IMR-90 (cell line): ENCODE measurements at places on chromosomes 6 and 20.
A peak's percentile ranks its signal among the peaks of the same experiment; 100 is the strongest.

- peak overlapping the region; percentile 3; the same call in 1 of the 2 replicates for H3K4me3 ChIP-seq
- peak overlapping the region; percentile 80 for H3K27ac ChIP-seq
- H3K4me1 ChIP-seq = peaks cover 6% of the 10 kb centered on the region
- no peaks in the 10 kb centered on the region for H3K27me3 ChIP-seq
- DNase-seq = peak; percentile 98
Observed at GRCh38 chr20:53828088-53828681, 234.5 kb upstream of the ZNF217 start.

DNA sequence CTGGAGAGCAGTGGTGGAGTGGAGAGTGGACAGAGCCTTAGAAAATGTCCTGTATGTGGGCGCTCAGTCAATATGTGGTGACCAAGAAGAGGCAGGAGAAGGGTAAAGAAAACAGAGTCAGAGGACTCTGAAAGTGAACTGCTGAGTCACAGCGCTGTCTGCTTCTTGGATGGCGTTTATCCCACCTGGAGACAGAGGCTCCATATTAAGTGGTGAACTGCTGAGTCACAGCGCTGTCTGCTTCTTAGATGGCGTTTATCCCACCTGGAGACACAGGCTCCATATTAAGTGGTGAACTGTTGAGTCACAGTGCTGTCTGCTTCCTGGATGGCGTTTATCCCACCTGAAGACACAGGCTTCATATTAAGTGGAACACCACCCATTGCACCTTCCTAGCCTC, 119.3 kb upstream of the RALGAPA2 start:
- H3K4me3 ChIP-seq = no peak overlapping the region
- H3K27ac ChIP-seq = no peak overlapping the region
- no peaks in the 10 kb centered on the region for H3K36me3 ChIP-seq
- H3K27me3 ChIP-seq = 0 out of 2 replicates have a peak, but pooled peaks cover 2% of the 10 kb centered on the region

- peaks cover 4% of the 10 kb centered on the region; the same call in 1 of the 2 replicates for H3K36me3 ChIP-seq
- no peak overlapping the region for H3K27ac ChIP-seq
- H3K4me3 ChIP-seq = no peak overlapping the region
- no peaks in the 10 kb centered on the region for H3K27me3 ChIP-seq
- H3K4me1 ChIP-seq = peaks cover 2% of the 10 kb centered on the region; the same call in 1 of the 2 replicates
- DNase-seq = no peak
Observed at GRCh38 chr6:12078014-12078413, 65.9 kb downstream of the HIVEP1 start.

GRCh38 chr6:123640567-123641187, 3.9 kb upstream of the TRDN start:
- DNase-seq = no peak
- no peak overlapping the region for H3K4me3 ChIP-seq
- no peaks in the 10 kb centered on the region for H3K27me3 ChIP-seq
- H3K27ac ChIP-seq = no peak overlapping the region

DNA sequence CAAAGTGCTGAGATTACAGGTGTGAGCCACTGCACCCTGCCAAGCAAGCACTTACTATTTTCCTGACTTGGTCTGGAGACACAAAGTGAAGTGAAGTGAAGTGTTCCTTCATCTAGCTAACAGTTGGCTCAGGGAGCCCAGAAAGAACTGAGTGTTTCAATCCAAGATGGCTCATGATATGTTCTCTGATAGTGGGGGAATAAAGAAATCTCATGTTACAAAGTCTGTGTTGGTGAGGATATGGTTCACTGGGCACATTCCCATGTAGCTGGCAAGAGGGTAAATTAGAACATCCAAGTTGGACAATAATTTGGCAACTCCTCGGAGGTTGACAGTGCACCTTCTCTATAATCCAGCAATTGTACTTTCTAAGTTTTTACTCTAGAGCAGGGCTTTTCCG, 5.0 kb upstream of the ITPR3 start:
- no peaks in the 10 kb centered on the region for H3K36me3 ChIP-seq
- H3K4me1 ChIP-seq = 0 out of 2 replicates have a peak, but pooled peaks cover 7% of the 10 kb centered on the region
- no peaks in the 10 kb centered on the region for H3K27me3 ChIP-seq
- H3K4me3 ChIP-seq = no peak overlapping the region
- DNase-seq = no peak
- no peak overlapping the region for H3K27ac ChIP-seq

GRCh38 chr6:149053848-149054558, 263.5 kb upstream of the TAB2 start:
- DNase-seq = no peak
- no peaks in the 10 kb centered on the region for H3K27me3 ChIP-seq
- peaks cover 3% of the 10 kb centered on the region for H3K4me1 ChIP-seq
- no peak overlapping the region for H3K27ac ChIP-seq
- H3K36me3 ChIP-seq = no peaks in the 10 kb centered on the region

GRCh38 chr6:3220366-3220765, 7.1 kb downstream of the TUBB2B start:
- no peak overlapping the region for H3K4me3 ChIP-seq
- no peak overlapping the region for H3K27ac ChIP-seq
- H3K36me3 ChIP-seq = no peaks in the 10 kb centered on the region
- no peaks in the 10 kb centered on the region for H3K4me1 ChIP-seq

DNA sequence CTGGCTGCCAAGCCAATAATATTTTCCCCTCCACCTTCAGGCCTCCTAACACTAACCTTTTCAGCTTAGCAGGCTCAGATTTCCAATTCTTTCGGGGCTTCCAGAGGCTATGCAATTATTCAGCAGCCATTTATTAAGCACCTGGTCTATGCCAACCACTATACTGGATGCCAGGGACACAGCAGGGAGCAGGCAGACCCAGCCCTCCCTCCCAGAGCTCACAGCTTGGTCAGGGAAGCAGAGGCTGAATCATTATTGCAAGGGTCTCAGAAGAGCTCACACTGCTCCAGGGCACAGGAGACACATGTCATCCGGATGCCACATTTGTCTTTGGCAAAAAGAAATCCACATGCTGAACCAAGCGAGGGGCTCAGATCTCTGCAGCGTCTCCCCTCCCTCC, 1.3 kb downstream of the BPIFB1 start:
- no peaks in the 10 kb centered on the region for H3K36me3 ChIP-seq
- no peak overlapping the region for H3K27ac ChIP-seq
- no peaks in the 10 kb centered on the region for H3K4me1 ChIP-seq
- H3K4me3 ChIP-seq = no peak overlapping the region
- peaks cover 30% of the 10 kb centered on the region for H3K27me3 ChIP-seq

DNA sequence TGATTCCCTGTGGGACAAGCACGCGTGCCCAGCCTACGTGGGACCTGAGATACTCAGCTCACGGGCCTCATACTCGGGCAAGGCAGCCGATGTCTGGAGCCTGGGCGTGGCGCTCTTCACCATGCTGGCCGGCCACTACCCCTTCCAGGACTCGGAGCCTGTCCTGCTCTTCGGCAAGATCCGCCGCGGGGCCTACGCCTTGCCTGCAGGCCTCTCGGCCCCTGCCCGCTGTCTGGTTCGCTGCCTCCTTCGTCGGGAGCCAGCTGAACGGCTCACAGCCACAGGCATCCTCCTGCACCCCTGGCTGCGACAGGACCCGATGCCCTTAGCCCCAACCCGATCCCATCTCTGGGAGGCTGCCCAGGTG, 11.9 kb upstream of the RBCK1 start:
- no peaks in the 10 kb centered on the region for H3K27me3 ChIP-seq
- H3K4me1 ChIP-seq = no peaks in the 10 kb centered on the region
- DNase-seq = no peak
- no peak overlapping the region for H3K4me3 ChIP-seq
- peaks cover 51% of the 10 kb centered on the region for H3K36me3 ChIP-seq
- H3K27ac ChIP-seq = no peak overlapping the region

DNA sequence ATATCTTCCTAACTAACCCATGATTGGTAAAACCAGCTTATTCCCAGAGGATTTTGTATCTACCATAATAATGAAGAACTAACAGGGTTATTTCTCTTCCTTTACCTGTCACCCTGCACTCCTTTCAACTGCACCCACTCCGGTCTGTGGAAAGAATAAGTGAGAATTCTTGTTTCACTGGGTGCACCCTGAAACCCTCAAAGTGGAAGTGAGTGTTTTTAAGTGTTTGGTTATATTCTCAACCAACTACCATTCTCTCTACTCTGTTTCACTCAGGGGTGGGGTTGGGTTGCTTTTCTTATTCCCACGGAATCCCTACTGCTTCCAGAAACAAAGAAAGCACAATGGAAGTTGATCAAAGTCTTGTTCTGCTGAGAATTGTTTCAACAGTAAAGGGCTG, 42.6 kb upstream of the KHDRBS2 start:
- H3K27ac ChIP-seq = no peak overlapping the region
- H3K4me3 ChIP-seq = no peak overlapping the region

GRCh38 chr6:155706341-155706740, 250.7 kb upstream of the NOX3 start:
- H3K27me3 ChIP-seq = no peaks in the 10 kb centered on the region
- H3K36me3 ChIP-seq = no peaks in the 10 kb centered on the region
- no peak overlapping the region for H3K27ac ChIP-seq
- no peak overlapping the region for H3K4me3 ChIP-seq
- H3K4me1 ChIP-seq = no peaks in the 10 kb centered on the region
- DNase-seq = no peak

GRCh38 chr20:25032065-25032477, 25.9 kb downstream of the ACSS1 start:
- peaks cover under 1% of the 10 kb centered on the region; the same call in 1 of the 2 replicates for H3K27me3 ChIP-seq
- H3K27ac ChIP-seq = no peak overlapping the region
- no peak overlapping the region for H3K4me3 ChIP-seq
- no peaks in the 10 kb centered on the region for H3K36me3 ChIP-seq
- no peaks in the 10 kb centered on the region; the same call in 1 of the 2 replicates for H3K4me1 ChIP-seq

- DNase-seq = no peak
- H3K4me1 ChIP-seq = no peaks in the 10 kb centered on the region
- H3K27ac ChIP-seq = no peak overlapping the region
- peaks cover 1% of the 10 kb centered on the region; the same call in 1 of the 2 replicates for H3K27me3 ChIP-seq
- H3K36me3 ChIP-seq = no peaks in the 10 kb centered on the region
- H3K4me3 ChIP-seq = no peak overlapping the region
Observed at GRCh38 chr6:126788861-126789365, 329.6 kb upstream of the RSPO3 start.

DNA sequence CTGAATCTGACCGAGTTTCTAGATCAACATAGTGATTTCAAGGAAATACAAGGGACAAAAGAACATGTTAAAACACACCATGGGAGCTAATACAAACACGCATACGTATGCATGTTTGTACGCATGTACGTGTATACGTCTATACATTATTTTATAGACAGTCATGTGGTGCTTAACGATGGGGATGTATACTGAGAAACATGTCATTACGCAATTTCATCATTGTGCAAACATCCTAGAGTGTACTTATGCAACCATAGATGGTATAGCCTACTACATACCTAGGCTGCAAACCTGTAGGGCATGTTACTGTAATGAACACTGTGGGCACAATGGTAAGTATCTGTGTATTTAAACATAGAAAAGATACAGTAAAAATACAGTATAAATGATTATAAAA, 25.0 kb upstream of the NELFCD start:
- H3K4me1 ChIP-seq = no peaks in the 10 kb centered on the region
- no peak overlapping the region for H3K27ac ChIP-seq
- no peak overlapping the region for H3K4me3 ChIP-seq
- no peaks in the 10 kb centered on the region; the same call in 1 of the 2 replicates for H3K27me3 ChIP-seq

DNA sequence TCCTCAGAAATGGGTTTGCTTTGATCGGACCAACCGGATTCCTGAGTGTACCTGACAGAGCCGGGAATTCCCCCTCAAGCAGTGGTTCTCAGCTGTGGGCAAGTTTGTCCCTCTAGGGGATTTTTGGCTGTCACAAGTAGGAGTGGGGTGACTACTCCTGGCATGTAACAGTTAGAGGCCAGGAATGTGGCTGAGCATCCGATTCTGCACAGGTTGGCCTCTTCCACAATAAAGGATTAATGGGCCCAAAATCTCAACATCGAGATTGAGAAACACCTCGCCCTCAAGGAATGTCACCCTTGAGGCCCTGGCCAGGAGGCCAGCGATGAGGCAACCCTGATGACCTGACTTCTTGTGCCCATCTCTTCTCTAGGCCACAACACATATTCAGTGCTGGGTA, 7.9 kb downstream of the AGPAT4 start:
- H3K36me3 ChIP-seq = peaks cover 4% of the 10 kb centered on the region; the same call in 1 of the 2 replicates
- no peak overlapping the region for H3K4me3 ChIP-seq
- DNase-seq = no peak
